ENCODE measurements at places on chromosomes 16 and 17.

GRCh38 chr17:41629316-41629715 is 4.9 kb upstream of the KRT17 start:
- DNase-seq, result no peak

DNA sequence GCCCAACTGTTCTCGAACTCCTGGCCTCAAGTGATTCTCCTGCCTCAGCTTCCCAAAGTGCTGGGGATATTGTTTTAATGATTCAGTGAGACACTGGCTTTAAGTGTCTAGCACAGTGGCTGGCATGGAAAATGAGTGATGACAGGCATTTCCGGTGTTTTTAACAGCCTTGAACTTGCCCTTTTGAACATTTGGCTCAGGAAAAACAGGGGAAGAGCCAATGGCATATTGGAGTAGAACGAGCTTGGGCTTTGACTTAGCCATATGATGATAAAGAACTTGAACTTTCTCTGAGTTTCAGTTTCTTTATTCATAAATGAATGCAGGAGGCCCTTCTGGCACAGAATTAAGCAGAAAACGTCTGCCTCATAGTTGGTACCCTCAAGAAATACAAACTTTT is 145.0 kb upstream of the HS3ST4 start:
- DNase-seq, result no peak

- no peak for DNase-seq
Observed at GRCh38 chr16:17346621-17347569, 123.9 kb downstream of the XYLT1 start.

GRCh38 chr17:44792276-44792675 is 33.5 kb downstream of the ADAM11 start:
- no peak for DNase-seq

GRCh38 chr17:39236450-39236927 is 10.7 kb upstream of the STAC2 start:
- no peak for DNase-seq

DNA sequence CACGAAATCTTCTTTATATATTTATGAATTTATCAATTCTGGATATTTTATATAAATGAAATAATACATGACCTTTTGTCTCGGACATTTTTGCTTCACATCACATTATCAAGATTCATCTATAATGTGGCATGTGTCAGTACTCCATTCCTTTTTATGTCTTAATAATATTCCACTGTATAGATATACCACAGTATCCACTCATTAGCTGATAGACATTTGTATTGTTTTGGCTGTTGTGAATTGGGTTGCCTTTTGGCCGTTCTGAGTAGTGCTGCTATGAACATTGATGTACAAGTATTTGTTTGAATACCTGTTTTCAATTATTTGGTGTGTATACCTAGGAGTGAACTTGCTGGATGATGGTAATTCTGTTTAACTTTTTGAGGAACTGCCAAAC is 323.8 kb upstream of the CA10 start:
- no peak for DNase-seq

DNA sequence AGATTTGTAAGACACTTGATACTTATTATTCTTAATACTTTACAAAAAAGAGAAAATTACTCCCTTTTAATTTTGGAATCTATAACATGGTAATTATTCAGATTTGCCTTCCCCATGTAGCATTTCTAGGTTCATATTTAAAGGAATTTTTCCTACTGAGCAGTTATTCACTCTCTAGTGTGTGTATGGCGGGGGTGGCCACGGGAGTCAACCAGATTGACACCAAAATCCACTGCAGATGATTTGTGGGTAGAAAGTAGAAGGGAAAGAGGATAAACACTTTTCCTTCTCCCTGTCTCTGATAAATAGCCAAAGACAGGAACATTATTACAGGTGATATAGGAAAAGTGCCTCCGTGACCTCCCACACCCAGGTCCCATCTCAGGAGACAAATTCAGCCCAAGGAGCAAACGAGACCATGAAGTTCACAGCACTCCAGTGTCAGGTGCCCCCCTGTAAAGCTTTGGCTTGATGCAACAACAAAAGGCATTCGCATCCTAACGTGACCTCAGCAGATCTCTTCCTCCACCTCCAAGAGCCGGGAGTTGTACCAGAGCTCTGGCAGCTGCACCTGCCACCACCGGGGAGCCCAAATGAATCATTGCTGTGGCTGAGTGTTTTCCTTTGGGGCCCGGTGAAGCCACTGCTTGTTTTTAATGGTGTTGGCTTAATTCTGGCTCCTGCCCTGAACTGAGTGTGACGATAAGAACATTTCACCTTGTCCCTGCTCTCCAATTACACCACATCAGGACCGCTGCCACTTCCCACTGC is 92.7 kb upstream of the NOL11 start:
- no peak for DNase-seq

- no peak for DNase-seq
Observed at GRCh38 chr16:67441271-67441753, 10.4 kb downstream of the HSD11B2 start.

- DNase-seq, result no peak
Observed at GRCh38 chr16:67657751-67658518, 2.1 kb downstream of the ACD start.

DNA sequence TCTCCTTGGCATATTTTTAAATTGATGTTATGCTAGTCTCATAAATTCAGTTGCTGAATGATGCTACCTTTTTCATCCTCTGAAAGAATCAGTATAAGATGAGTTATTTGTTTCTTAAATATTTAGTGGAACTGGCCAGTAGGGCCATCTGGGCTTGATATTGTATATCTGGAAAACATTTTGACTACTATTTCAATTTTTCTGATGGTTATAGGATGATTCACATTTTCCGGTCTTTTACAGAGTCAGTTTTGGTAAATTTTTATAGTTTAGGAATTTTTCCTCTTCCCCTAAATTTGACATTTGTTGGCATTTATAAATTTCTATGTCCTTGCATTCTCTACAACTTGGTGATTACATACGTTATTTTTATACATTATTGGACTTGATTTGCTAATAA is 296.3 kb upstream of the AXIN2 start:
- no peak for DNase-seq
